Breast epithelium (tissue), 4 donors: ENCODE measurements at places on chromosomes 7 and 10.

GRCh38 chr7:17401791-17402627 is 103.6 kb downstream of the AHR start:
- no peak for DNase-seq

GRCh38 chr10:35236739-35237138 is 99.6 kb upstream of the CCNY start:
- DNase-seq = no peak

GRCh38 chr10:118732245-118733165 is 22.3 kb downstream of the CACUL1 start:
- DNase-seq = no peak

DNA sequence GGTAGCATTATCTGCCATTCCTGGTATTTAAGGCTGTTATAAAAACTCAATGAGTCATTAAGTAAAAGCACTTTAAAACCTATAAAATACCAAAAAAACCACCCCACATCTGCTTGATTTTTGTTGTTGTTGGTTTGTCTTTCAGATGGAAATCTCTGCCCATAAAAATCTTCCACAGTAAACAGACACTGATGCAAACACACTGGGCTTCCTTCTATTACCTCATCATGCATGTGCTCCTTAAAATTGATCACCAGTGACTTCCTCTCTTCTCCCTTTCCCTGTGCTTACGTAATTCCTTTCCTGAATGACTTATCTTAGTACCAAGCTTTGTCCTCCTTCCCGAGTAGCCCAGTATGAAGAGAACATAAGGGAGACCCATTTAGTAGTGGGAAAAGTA is 167.2 kb downstream of the EVX1 start:
- DNase-seq = no peak

- DNase-seq = no peak
Observed at GRCh38 chr10:46091080-46091827, 45.2 kb upstream of the MSMB start.

DNA sequence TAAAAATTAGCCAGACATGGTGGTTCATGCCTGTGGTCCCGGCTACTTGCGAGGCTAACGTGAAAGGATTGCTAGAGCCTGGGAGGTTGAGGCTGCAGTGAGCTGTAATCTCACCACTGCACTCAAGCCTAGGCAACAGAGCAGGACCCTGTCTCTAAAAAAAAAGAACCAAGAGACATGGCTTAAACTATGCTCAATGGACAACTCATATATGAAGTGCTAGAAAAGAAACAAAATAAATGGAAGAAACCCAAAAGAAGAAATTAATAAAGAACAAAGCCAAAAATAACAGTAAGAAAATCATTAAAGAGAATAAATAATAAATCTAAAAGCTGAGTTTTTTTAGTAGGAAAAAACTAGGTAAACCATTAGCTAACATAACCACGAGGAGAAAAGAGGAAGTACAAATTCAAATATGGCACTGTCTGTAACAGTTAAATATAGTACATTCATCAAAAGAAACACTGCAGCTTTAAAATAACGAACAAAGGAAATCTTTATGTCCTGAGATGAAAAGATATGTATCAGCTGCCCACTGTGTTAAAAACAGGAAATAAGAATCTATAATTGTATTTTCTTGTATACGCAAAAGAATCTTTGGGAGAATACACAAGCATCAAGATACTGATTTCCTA is 48.7 kb downstream of the UPF2 start:
- DNase-seq = no peak

DNA sequence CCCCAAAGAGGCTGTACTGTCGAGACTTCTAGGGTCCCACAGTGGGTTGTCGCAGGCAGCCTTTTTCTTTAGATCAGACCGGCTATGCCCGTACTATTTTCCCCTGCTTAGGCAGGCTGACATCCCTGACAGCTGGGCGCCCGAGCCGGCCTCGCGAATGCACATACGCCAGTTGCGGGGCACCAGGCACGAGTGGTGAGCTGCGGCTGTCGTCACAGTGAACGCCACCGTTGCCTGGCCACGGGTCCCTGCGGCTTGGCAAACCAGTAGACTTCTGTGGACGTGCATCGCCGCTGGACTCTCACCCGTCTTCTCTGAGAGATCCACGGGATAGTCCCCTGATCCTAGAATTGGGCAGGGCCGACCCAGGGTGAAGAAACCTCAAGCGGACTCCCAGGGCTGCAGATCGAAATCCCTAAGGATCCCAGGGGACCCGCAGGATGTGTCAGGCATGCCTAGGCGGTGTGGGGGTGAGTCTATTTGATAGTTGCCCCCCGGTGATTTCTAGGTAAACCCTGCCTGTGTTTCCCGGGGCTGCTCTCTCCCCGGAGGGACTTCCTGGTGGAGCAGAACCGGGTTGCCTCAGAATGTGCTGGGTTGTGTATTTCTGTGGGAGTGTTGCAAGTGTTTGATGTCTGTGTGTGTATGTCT is 33.0 kb upstream of the ZNF273 start:
- no peak for DNase-seq

GRCh38 chr7:128799451-128799850 is 7.7 kb downstream of the CCDC136 start:
- no peak for DNase-seq

DNA sequence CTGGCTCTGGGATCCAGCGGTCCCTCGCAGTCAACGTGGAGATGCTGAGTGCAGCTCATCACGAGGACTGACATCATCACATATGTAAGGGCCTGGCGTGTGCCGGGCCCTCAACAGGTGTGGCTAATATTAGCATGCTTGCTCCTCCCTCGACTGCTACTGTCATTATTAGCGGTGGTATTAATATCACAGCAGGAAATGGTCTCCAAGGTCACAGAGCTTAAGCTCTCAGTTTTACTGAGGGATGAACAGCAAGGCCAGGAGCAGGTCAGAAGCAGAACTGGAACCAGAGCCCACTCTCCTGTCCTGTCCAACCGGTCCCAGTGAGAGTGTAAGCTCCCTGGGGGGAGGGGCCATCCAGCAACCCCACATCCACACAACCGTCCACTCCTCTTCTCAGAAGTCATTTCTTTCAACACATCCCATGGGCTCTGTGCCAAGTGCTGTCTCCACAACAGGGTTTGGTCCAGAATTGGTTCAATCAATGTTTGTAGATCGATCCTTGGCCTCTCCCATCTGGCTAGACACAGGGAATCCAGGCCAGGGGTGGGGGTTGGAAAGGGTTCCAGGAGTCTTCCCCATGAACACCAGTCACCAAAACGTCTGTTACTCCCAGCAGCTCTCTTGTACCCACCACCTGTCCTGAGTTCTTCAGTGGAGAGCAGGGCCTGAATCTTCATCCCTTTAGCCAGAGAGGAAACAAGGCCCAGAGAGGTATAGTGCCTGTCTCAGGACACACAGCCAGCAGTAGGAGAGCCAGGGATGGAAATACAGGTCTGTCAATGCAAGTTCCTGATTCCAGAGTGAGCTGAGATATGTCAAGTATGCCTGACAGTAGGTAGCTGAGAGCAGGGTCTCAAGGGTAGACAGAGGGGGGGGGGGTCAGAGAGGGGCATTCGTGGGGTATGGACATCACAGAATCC is 45.3 kb upstream of the ZMIZ1 start:
- DNase-seq = no peak

DNA sequence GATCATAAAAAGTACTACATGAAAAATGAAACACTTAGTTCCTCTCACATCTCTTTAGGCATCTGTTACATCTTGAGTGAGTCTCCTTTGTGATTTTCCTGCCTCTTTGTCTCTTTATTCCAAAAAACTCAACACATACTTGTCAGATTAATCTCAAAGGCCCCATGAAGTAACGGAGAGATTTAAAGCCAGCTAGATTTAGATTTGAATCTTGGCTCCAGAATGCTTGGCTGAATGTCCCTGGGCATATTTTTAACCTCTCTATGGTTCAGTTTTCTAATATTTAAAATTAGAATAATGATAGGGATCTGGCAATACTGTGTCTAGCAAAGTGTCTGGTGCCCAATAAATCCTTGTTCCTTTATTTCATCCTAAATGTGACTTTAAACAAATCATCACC is 140.0 kb downstream of the DGKB start:
- no peak for DNase-seq

DNA sequence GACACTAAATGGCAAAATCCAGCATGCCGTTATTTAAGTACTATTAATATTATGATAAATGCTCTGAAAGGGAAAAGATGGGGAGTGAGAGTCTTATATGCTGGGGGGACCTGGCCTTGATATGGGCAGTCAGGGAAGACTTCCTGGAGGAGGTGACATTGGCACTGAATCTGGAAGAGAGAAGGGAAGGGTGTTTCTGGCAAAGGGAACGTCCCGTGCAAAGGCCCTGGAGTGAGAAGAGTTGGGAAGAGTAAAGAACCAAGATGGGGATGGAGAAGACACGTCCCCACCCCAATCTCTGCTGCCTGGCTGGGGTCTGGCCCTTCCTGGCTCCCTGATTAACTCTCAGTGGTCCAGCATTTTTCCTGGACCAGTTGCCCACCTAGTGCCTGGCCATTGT is 5.0 kb upstream of the GRIFIN start:
- no peak for DNase-seq

GRCh38 chr10:129056734-129057689 is 410.0 kb upstream of the MGMT start:
- no peak for DNase-seq

DNA sequence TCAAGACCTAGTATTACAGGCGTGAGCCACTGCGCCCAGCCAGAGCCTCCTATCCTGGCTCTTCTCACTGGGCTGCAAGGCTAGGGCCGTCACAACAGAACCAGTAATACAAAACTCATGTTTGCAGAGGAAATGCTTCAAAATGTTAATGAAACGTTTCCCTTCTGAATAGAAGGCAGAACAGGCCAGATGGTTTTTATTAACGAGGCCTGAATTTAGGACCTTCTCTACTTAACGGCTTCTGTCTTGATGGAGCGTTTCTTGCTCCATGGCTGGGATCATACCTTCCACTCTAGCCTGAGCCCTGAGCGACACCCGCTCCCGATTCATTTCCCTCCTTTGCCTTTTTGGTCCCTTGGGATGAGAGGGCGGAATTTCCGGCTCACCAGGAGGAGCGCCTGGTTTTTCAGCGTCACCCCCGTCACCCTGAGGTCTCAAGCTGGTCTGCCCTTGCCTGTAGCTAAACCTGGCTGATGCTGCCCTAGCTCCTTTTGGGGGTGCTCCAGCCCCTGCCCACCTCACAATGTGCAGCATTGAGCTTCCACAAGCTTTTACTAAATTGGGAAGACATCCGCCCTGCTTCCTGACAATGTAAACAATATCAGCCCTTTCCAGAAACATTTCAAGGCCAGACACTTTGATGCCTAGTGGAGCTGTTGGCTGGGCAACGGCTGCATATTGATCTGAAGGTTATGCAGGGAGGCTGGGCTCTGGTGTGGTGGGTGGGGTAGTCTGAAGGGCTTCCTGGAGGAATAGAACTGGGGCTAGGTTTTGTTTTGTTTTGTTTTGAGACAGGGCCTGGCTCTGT is 5.2 kb downstream of the CLIP2 start:
- DNase-seq = no peak

- DNase-seq = peak; percentile 60
Observed at GRCh38 chr10:87093632-87094372, 841 bp downstream of the GLUD1 start.

DNA sequence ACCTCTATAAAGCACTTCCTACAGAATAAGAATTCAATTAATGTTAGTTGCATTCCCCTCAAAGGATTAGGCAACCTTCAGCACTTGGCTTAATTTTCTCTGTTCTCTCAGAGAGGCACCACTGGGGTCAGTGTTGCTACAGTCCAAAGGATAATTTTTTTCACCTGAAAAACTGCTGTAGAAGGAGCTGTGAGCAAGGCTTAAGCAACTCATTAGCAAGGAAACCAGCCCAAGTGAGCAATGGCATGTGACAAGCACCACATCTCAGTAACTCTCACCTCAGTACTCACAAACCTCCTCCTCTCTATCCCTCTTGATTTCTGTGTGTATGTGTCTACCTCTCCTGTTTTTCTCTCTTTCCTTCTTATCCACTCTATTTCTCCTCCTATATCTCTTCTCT is 55.9 kb downstream of the DGKI start:
- DNase-seq = no peak

GRCh38 chr7:37494926-37495325 is 46.3 kb upstream of the ELMO1 start:
- DNase-seq = no peak

- no peak for DNase-seq
Observed at GRCh38 chr7:68720697-68721096, 877.6 kb upstream of the AUTS2 start.

GRCh38 chr7:55113760-55114540 is 95.1 kb downstream of the EGFR start:
- DNase-seq = no peak

GRCh38 chr7:81685270-81685868 is 84.5 kb downstream of the HGF start:
- DNase-seq = no peak

DNA sequence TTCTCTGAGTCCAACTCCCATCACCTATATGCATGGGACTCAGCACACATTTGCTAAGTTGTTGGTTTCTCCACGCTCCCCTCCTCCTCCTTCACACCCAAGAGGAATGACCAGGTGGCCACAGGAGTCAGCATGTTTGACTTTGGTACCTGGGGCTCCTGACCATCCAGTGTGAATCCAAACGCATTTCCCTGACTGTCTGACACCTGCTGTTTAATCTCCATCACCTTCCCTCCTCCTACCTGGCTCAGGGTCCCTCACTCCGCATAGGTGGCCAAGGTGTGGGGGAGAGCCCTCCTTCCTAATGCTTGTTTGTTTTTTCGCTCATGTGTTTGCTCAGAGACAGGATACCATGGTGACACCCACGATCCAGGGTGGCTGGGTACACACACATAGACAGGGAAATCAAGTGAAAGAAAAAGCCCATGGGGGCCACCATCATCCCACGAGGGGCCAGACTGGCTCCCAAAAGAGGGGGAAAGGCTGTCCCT is 194.9 kb downstream of the KCNMA1 start:
- no peak for DNase-seq

GRCh38 chr10:70685455-70685911 is 13.2 kb downstream of the ADAMTS14 start:
- no peak for DNase-seq

DNA sequence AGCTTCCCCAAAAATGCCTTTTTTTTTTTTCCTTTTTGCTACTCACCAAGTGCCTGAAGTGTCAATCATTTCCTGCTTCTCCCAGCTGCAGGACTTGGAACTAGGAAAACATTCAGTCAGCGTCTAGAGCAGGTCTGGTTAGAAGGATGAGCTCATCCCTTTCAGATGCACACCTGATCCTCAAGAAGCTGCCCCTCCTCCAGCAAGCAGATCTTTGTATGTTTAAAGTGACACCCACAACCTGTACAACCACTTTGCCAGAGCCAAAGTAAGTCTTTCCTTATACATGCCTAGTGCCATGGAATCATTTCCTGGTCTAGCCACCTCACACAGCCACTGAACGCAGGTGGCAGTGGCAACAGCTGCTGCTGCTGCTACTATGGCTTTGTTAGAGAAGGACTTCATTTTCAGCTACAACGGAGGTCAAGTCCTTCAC is 10.4 kb upstream of the USP54 start:
- peak; percentile 88 for DNase-seq
